ENCODE measurements at places on chromosomes 5 and 9.

- DNase-seq = no peak
Observed at GRCh38 chr5:162638849-162639248, 571.3 kb downstream of the GABRG2 start.

DNA sequence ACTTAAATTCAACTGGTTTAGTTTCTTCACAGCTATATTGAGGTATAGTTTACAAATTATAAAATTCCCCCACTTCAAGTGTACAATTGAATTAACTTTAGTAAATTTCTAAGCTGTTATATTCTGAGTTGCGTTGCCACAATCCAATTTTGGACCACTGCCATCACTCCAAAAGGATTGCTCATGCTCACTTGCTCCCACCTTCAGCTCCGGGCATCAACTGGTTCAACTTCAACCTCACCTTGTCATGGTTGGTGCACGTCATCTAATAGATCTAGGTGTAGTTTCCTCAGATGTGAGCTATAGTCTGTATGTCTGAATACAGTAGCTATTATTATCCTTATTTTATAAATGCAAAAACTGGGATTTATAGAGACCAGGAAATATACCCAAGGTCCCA lies 942.5 kb upstream of the WWC1 start:
- no peak for DNase-seq

DNA sequence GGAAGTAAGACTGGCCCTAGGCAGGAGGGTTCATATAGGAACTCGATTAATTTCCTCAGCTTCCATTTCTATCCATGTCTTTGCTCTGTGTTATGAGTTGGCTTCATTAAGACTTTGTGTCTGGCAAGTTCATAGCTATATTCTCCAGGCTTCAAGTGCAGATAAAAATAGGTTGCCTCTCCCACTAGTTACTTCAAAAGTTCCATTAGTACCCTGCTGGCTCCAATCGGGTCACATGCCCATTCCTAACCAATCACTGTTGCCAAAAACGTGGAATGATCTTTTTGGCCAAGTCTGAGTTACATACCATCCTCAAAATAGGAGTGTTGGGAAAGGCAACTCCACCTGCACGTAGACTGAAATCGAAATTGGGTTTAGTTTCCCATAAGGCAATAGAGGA lies 13.8 kb upstream of the SPATA31D1 start:
- no peak for DNase-seq

GRCh38 chr5:164721116-164721515 lies 1215.7 kb downstream of the MAT2B start:
- DNase-seq = no peak

DNA sequence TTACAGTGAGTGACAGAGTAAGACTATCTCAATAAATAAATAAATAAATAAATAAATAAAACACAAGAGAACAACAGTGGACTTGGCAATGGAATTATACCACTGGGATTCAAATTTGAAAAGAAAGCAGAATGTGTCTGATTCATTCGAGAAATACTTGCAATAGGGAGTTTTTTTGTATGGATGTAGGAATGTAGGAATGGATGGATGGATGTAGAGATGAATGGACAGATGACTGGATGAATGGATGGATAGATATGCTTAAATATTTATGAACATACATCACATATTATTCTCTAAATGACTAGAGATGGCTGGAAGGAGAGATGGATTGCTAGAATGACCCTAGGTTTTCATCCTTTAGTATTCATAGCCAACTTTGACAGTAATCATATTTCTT lies 22.0 kb upstream of the CEMIP2 start:
- no peak for DNase-seq

DNA sequence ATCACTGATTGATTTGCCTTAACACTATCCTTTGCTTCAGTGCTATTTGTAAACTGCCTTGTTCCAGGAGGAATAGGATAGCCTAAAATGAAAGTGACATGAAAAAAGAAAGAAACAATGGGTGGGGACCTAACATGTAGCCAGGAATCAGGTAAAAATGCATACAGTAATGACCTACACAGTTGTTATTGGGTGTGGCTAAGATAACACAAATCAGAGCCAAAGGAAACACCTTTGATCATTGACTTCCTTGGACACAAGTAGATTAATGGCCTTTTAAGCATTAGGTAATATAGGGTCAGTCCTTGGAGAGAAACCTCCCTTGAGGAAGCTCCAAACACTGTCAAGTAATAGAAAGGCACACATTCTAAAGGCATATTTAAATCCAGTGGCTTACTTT lies 220.4 kb downstream of the TRPM3 start:
- DNase-seq = no peak

GRCh38 chr9:124884376-124884775 lies 22.4 kb downstream of the ARPC5L start:
- no peak for DNase-seq

DNA sequence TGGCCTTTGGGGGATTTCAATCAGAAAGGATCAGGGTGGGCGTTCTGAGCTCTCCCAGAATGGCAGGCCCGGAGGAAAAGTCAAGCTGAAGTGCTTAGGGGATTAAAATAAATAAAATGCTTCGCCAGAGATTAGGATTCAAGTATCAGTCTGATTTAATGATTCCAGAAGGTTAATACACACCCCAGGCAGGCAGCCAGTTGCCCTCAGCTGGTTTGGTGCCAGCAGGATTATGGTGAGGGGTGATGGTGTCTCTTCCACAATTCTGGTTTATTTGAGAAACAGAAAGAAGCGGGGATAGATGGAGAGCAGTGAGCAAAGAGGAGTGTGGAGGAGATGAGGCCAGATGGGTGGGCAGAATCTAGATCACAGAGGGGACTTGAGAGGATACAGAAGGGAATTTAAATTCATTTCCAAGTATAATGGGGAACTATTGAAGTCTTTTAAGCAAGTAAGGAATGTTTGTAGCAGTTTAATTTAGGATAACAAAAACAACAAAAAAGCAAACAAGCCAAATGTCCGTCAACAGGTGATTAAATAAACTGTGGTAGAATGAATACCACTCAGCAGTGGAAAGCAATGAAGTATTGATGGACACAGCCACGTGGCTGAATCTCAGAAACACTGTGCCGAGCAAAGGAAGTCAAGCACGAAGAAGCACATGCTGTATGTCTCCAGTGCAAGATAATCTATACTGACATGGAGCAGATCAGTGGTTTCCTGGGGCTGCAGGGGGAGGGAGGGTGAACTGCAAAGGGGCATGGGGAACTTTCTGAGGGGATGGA lies 297.7 kb downstream of the MSX2 start:
- no peak for DNase-seq

- DNase-seq = no peak
Observed at GRCh38 chr9:91783411-91783810, 166.6 kb downstream of the ROR2 start.

GRCh38 chr9:133679056-133679455 lies 42.9 kb downstream of the DBH start:
- DNase-seq = no peak

DNA sequence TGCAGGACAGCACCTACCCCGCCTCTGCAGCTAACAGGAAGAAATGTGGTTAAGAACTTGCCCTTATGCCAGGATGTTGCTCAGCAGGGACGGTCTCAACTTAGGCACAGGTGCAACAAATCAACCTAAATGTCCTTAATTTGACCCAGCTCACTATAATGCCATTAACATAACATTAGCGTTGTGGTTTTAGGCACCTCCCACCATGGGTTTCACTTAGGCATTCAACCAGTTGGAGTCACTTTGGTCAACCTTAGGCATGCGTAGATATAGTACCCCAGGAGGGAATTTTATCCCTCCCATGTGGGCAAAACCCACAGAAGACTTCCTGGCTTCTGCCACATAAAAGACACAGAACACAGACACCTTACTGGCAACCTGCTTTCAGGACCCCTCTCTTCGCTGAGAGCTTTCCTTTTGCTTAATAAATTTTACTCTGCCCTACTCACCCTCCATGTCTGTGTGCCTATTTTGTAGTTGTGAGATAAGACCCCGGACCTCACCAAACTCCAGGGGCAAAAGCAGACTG lies 8.7 kb upstream of the ERAP1 start:
- DNase-seq = no peak

- no peak for DNase-seq
Observed at GRCh38 chr5:138659121-138659520, 83.9 kb upstream of the HSPA9 start.

GRCh38 chr9:95833546-95834178 lies 41.8 kb upstream of the ERCC6L2 start:
- no peak for DNase-seq

- DNase-seq = no peak
Observed at GRCh38 chr9:2082772-2083171, 67.6 kb downstream of the SMARCA2 start.

DNA sequence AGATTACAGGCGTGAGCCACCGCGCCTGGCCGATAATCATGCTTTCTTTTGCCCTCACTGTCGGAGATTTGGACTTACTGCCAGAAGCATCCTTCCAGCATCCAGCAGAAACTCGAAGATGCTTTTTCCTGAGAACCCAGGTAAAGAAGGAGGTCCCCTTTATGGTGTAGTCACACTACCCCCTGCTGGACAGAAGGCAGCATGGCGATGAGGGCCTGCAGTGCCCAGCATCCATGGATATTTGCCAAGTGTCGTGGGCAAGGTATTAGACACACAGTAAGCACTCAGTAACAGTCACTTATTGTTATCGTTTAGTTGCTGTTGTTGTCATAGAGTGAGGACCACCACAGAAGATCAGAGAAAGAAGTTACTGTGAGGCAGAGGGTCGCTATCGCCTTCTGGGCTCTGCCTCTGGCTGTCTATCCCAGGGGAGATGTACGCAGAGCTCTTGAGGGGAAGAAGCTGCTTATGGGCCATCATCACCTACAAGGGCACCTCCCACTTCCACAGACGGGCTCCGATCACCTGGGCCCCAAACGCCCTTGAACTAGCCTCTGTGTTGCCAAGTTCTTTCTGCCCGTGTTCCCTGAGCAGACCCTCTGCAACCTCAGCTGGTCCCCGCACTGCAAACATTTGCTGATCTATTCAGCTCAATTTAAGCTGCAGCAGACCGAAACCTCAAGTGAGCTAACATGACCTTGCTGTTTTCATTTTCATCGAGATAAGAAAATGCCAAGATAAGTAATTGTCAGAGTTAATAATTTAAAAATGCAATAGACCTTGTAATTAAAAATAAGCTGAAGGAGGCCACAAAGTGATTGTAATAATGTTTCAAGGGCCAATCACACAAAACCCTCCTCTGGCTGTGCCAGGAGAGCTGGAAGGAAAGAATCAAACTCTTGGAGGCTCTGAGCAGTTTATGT lies 23.9 kb downstream of the C5orf15 start:
- peak; percentile 71 for DNase-seq

GRCh38 chr9:77808751-77809081 lies 160.6 kb upstream of the GNA14 start:
- no peak for DNase-seq

DNA sequence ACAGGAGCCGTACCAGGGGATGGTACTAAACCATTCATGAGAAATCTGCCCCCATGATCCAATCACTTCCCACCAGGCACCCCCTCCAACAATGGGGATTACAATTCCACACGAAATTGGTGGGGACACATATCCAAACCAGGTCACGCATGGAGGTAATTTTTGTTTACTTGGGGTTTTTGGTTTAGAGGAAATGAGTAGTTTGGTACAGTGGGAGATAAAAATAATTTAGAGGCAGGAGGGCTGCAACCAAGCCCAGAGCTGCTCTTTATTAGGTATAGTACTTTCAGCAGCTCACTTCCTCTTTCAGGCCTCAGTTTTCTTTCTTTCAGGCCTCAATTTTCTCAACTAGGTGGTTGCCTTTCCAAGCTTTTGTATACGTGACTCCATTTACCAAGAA lies 23.2 kb downstream of the PRUNE2 start:
- no peak for DNase-seq
